Stromal cell of bone marrow (primary cell): ENCODE measurements at places on chromosomes 4 and X.
A peak's percentile ranks its signal among the peaks of the same experiment; 100 is the strongest.

GRCh38 chrX:21853578-21853977, 2.2 kb upstream of the YY2 start:
- DNase-seq, result no peak

GRCh38 chrX:43618366-43619205, 37.5 kb upstream of the MAOA start:
- no peak for DNase-seq

- no peak for DNase-seq
These were observed 38.3 kb upstream of the NDP start for GRCh38 chrX:44011506-44011905.

DNA sequence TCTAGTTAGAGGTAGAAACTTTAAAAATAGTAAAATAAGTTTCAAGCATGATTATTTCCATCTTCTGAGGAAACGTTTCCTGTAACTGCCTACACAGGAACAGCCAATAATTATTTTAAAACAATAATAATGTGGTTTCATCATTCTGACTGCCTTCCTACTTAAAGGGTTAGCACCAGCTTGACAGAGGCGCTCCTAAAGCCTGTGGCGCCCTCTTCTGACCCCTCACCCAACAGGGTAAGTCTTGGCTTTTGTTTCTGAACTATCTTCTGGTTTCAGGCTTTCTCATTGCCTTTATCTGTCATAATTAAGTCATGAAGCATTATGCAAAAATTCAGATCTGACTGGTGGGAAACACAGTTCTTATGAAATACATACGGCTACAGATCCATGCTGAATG, 96.7 kb downstream of the ITM2A start:
- DNase-seq, result no peak

- no peak for DNase-seq
These were observed 83.3 kb downstream of the AKAP4 start for GRCh38 chrX:50117476-50117875.

DNA sequence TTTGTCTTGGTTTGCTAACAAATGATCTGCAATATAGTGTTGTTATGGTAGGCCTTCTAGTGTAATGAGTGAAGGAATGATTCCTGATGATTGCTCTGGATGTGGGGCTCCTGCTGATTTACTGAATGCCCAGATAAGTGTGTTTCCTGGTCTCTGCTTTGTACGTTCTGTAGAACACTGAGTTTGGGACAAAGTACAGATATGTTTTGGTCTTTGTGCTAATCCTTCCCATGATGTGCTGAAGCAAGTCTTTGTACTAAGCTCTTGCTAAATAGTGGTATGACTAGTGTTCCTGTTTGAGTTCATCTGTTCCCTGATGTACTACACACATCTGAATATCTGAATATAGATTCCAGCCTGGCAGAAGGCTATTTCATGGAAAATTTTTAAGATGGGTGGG, 36.9 kb upstream of the XIAP start:
- no peak for DNase-seq

DNA sequence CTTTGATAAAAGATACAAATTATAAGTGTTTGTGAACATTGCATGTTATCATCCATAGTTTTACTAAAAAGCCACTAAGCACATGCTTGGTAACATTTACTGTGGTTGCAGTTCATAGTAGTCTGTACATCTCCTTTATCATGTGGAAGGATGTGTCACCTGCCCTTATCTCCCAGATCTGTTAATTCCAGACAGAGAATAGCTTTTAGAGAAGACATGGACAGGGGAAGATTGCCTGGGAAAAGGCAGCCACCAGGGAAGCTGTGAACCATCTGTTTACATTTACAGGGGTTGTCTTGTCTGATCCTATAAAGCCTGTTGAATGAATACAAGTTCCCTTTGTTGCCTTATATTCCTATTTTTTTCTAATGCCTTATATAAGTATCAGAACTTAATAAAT, 396.0 kb downstream of the FAT4 start:
- DNase-seq, result no peak

DNA sequence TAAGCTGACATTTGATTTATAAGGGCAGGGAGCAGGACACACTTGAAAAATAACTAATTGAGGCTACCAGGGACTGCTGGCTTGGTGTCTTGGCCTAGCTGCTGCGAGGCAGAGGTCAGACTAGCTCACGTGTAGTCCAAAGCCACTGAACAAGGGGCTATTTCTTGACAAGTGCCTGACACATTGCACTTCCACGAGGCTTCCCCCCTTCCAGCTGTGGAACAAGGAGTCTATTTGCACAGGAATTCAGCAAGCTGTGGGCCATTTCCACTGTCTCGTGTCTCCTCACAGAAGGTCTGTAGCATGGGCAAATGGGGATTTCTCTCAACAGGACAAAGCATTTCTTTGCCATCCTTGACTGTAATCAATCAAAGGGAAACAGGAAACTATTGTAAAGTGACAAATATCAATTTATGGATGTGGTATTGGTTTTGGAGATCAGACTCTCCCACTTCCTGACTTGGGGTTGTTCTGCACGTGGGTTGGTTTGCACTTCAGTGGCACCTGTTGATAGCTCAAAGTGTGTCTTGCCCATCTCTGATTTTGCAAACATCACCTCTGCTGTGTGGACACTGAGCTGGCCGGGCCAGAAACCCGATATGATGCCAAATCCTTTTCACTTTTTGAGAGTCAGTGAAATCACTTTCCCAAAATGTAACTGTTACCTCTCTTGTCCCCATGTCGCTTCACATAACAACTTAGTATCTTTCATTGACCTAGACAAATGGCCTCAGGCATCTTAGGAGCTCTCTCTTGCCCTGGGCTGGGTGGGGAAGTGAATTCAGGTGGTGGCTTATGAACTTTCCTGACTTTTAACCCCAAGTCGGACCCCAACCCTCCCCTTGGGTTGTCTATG, 107.4 kb upstream of the MAMLD1 start:
- DNase-seq, result no peak

- no peak for DNase-seq
These were observed 45.5 kb downstream of the NFKB1 start for GRCh38 chr4:102546635-102547034.

GRCh38 chr4:112418092-112418491, 97.9 kb downstream of the NEUROG2 start:
- no peak for DNase-seq

DNA sequence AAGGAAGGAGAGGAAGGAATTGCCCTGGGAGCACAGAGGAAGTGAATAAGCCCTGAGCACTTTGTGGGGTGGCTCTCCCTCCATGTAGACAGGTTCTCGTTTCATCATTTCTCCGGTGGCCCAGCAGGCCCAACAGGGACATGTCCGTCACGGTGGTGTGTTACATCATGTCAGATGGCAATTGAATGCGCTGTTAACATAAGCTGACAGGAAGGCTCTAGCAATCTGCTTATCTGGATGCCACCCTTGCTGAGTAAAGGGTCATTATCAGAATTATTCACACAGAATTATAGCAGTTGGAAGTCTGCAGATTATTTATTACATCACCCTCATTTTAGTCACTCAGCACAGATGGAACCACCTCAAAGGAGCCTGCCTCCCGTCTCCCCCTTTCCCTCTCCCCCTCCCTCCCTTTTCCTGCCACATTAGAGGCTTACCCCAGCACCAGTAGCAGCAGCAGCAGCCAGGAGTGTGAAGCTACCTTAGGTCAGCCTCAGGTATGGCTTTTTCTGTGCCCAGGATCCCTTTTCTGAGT, 124.3 kb upstream of the TRIM2 start:
- DNase-seq, result no peak

DNA sequence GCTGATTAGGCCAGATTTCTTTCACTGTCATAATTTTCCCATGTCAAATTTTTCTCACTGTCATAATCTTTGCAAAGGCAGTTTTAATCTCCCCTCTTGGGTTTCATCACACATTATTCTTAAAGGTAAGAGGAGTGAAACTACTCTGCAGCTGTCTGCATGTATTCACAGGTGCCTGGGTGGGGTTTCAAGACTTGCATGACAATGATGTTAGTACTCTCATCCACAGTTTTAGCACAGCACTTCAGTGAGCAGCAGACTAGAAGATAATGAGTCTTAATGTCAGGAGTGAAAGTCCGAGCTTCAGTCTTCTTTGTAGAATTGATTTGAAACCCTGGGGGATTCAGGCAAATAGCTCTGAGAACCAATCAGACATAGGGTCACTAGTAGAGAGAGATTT, 182.5 kb upstream of the GALNT7 start:
- no peak for DNase-seq

DNA sequence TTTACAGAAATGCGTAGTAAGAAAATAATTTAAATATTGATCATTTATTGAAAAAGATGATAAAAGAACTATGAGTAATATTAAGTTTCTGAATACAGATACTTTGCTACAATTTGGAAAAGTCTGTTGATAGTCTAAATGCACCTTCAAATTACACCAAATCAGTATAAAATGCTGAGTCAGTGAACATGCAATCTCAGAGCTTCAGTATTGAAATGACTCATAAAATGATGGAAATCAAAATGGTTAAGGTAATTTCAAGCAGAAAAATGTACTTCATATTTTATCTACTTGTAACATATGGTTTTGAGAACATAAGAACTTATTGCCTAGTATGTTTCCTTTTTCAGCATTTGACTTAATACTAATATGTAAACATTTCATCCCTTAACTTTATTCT, 448.2 kb downstream of the PCDH10 start:
- no peak for DNase-seq

- DNase-seq, result no peak
These were observed 835 bp upstream of the NFKB1 start for GRCh38 chr4:102500352-102500695.

DNA sequence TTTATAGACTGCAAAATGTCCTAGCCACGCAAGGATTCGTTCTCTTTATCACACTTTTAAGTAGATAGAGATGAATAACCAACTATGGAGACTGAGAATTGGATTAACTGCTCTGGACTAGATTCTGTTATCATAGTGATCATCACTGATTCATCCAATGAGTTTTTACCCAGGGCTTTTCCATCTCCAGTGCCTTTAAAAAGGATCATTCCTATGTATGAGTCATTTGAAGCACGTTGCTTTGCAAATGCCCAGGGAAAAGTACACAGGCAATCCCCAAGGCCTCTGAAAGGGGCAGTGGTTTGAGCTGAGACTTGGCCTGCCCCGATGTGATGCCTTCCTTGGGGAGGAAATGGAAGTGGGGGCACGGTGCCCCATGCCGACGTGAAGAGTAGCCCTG, 122.7 kb upstream of the PSAPL1 start:
- peak; percentile 76 for DNase-seq

GRCh38 chr4:22500128-22500611, 15.7 kb downstream of the ADGRA3 start:
- DNase-seq, result no peak

DNA sequence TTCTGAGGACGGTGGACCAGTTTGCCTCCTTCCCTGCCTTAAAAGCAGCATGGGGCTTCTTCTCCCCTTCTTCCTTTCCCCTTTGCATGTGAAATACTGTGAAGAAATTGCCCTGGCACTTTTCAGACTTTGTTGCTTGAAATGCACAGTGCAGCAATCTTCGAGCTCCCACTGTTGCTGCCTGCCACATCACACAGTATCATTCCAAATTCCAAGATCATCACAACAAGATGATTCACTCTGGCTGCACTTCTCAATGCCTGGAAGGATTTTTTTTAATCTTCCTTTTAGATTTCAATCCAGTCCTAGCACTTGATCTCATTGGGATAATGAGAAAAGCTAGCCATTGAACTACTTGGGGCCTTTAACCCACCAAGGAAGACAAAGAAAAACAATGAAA, 255.3 kb downstream of the RAPGEF2 start:
- DNase-seq, result peak; percentile 73

DNA sequence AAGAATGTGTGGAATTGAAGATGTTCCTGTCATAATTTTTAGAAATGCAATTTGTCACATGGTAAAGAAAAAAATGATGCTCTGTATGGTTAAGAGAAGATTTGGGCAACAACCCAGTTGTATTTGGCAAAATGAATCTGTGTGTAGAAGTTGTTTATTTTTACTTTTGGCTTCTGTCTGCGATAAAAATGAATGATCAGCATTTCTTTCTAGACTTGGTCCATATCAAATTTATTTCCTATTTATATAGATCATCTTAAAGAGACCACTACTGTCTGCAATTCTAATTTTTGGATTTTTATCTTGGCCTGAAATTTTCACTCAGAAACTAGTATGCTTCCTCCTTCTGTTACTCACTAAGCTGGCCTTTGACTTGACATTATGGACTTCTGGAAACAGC, 396.9 kb downstream of the FAM47A start:
- DNase-seq, result no peak

GRCh38 chrX:23832721-23833120, 49.7 kb downstream of the SAT1 start:
- no peak for DNase-seq

DNA sequence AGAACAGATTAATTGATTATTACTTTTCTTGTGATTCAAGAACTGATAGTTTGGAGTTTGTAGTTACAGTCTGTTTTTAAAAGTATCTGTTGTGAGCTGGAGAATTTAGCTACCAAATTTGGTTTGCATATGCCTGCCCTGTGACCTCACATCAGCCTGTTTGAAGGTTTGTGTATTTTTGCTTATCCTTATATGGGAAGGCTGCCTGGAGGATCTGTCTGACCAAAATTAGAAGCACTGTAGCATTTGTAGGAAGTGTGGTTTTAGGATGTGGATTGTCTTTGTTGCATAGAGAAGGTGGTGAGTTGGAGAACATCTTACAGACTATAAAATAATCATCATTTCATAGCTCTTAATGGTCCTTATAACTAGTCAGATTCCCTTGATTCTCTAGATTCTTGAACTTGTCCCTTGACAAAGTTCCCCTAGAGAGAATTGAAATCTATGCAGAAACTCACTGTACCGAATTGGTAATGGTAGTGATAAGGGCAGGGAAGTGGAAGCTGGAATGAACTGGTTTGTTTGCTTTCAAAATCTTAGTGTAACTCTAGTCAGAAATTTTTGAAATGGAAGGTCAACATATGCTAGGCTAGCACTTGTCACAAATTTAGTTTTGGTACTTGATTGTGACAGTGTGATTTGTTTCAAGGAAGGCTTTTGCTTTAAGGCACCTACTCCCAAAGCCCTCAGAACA, 57.3 kb downstream of the SH3BGRL start:
- peak; percentile 19 for DNase-seq

GRCh38 chr4:6771229-6771671, 11.3 kb upstream of the KIAA0232 start:
- peak; percentile 26 for DNase-seq

DNA sequence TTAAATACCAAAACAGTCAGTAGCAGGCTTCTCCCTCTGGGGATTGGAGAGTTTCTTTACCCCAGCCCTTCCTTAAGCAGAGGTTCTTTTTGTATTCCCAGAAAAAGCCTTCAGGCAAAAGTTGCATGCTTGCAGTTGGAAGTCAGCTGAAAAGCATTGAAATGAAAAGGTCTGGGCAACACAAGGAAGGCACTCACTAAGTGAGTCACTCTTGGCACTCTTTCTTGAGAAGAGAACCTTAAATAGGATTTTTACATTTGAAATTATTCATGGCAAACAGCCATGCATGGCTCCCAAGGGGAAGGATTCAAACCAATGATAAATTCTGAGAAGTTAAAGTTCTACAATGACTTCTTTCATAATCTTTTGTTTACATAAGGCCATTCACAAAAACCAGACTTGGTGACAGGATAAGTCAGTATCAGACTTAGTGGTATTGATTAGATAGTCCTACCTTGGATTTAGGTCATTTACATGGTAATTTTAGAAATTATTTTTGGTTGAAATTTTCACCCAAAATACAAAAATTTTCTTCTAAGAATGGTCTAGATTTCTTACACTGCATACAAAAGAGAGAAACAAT, 2068.9 kb downstream of the PCDH7 start:
- no peak for DNase-seq
